Right cardiac atrium (tissue), 5 donors: ENCODE measurements at places on chromosomes 2 and 18. TPM values are rescaled to one million over a fixed set of nuclear protein-coding genes. Genes with fewer than 3 reads are reported as not detected.
A peak's percentile ranks its signal among the peaks of the same experiment; 100 is the strongest.

DNA sequence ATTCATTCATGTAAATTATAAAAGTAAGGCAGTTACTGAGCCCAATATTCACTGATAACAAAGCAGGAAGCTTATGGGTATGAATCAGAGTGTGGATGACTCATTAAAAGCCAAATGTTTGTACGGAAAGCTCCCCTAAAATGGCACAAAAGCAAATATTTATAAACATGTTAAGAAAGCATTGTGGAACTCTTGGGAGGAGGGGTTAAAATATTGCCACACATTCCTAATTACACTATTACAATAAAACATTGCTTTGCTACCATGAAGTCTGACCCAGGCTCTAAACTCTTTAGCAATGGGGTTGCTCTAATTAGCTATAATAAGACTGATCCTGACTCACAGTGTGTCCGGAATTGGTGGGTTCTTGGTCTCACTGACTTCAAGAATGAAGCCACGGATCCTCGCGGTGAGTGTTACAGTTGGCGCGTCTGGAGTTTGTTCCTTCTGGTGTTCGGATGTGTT is 110.9 kb downstream of the NAB1 start:
- no peak for DNase-seq

DNA sequence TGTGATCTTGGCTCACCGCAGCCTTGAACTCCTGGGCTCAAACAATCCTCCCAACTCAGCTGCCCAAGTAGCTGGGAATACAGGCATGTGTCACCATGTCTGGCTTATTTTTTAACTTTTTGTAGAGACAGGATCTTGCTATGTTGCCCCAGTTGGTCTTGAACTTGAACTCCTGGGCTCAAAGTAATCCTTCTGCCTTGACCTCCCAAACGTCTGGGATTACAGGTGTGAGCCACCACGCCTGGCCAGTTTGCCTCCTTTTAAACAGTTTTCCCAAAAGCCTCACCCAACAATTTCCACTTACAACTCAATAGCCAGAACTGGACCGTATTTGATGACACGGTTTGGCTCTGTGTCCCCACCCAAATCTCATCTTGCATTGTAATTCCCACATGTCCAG is 300.9 kb upstream of the STON1 start:
- no peak for DNase-seq

- no peak for DNase-seq
Observed at GRCh38 chr2:181806039-181806392, 85.5 kb upstream of the ITPRID2 start.

GRCh38 chr2:239297142-239298004 is 103.4 kb downstream of the HDAC4 start:
- DNase-seq = peak; percentile 34

DNA sequence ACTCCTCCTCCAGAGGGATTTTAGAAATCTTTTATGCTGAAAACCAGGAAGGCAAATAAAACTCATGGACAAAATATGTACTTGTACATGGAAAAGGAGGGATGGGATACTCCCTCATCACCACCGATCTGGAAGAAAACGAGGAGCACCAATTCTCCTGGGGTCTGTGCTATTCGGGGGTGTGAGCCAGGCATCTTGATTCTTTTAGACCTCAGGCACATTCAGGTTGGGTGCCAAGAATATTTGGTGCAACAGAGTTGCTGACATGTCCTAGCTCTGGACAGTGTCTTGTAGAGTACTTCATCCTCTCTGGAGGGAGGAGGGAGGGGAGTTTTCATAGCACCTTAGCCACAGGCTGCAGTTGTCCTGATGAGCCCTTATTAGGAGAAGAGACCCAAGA is 163.0 kb downstream of the PRKCE start:
- no peak for DNase-seq

DNA sequence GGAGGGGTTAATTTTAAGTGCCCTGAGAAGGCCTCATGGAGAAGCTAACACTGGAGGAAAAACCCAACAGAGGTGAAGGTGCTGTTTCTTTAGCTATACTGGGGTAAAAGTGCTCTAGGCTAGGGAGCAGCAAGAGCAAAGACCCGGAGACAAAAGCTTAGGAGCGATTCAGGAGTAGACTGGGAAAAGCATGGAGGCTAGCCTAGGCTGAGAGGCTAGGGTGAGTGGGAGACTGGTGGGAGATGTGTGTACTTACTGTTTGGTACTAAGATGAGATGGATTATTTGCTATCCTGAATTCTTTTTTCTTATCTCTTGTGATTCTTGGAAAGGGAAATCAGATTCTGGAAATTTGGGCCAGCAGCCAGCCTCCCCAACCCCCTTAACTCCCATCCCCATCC is 2.0 kb downstream of the GIGYF2 start:
- DNase-seq = no peak

GRCh38 chr18:44901283-44901682 is 220.6 kb downstream of the SETBP1 start:
- DNase-seq = no peak

GRCh38 chr2:45435316-45435715 is 175.8 kb downstream of the SRBD1 start:
- DNase-seq = no peak

DNA sequence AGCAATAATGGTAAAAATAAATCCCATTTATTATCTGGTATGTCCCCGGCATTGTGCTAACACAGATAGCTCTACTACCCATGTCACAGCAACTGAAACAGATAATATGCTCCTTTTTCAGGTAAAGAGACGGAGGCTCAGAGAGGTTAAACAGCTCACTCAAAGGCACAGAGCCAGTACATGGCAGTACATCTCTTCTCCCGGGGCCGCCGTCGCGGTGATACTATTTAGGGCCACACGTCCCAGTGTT is 693 bp upstream of the PDK1 start:
- no peak for DNase-seq

DNA sequence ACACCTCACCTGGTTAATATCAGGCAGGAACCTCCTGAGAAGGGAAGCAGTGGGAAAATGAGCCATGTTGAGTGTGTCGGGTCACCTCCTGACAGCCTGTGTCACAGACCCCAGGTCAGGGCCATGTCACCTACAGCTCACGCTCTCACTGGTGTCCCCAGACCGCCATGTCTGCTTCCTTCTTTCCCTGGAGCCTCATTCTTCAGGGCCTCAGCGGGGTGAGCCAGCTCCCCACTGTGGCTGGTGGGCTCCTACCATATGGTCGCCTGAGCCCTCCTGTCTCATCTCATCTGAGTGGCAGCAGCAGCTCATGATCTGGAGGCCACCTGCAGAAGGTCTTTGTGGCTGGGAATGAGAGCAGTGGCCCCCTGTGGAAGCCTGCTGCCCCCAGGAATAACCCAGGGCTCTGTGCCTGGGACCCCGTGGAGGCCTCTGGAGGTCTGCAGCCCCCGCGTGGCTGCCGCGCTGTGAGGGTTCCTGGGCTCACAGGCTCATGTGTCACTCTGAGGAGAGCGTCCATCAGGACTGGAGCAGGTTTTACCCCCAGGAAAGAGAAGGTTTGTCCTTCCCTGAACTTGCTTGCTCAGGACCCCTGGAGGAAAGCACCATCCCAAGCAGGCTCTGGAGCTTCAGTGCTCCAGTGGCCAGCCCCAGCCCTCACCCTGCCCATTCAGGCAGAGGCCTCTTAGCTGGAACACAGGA is 56.4 kb downstream of the FAM168B start:
- DNase-seq = no peak

DNA sequence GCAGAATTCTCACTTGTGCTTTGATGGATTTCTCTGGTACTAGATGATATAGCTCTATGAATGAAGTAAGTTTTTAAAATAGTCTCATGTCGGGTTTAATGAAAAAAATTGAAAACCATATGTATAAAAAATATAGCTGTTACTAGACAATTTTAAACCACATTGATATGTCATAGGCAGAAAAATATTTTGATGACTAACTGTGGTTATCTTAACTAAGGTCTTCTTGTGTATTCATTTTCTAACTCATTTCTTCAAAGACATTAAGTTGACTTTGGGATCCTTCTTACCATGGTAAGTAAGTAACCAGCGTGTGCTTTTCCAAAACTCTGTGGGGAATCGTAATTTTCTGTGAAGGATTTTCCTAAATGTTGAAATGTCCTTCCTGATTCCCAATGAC is 160.9 kb upstream of the COL3A1 start:
- no peak for DNase-seq

DNA sequence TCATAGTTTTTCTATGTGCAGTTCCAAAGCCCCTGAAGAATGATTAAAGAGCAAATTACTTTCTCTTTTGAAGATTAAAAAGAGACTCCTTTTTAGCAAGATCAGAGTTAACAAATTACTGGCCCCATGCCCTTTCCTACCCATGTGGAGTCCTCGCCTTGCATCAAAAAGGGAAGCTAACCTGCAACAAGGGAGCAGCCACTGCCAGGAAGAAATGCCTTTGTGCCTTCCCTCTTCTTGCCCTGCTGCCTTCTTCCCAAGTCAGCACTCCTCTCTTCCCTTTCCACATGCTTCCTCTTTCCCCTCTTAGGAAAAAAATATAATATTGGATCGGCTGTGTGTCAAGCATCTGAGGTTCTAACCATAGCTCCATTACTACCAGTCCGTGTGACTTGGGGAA is 37.1 kb upstream of the CYP1B1 start:
- DNase-seq = no peak

- DNase-seq = no peak
Observed at GRCh38 chr2:160474891-160475787, 18.5 kb downstream of the RBMS1 start.

SAP130 gene
- total RNA-seq = 12.7 TPM

C2orf15 gene
- not detected for total RNA-seq

SLC14A1 gene
- total RNA-seq = 5.2 TPM

WDR7 gene
- total RNA-seq = 27.0 TPM

BOK gene
- total RNA-seq = 4.6 TPM

CYP27A1 gene
- 20.2 TPM for total RNA-seq

GRHL1 gene
- 2.8 TPM for total RNA-seq

DQX1 gene
- total RNA-seq = not detected

ANO7 gene
- total RNA-seq = 2.1 TPM

MYO5B gene
- total RNA-seq = 1.6 TPM

KCNIP3 gene
- 1.9 TPM for total RNA-seq
